HTR-8/SVneo (cell line): ENCODE measurements at places on chromosomes 2 and 18.

DNA sequence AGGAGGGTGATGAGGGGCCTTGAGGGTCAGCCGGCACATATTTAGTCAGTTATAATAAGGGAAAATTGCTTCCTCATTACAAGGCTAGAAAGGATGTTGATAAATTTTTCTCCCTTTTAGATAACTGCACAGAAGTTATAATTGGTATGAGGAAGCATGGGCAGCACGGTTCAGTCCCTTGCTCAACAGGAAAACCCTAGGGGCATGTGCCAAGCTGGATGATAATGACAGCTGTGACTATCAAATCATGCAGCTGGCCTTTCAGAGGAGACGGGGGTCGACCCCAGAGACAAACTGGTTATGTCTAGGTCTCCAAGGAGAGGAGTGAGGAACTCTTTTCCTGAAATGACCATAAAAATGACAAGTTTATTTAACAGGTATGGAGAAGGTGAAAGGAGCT is 448.1 kb upstream of the VRK2 start:
- DNase-seq, result no peak

DNA sequence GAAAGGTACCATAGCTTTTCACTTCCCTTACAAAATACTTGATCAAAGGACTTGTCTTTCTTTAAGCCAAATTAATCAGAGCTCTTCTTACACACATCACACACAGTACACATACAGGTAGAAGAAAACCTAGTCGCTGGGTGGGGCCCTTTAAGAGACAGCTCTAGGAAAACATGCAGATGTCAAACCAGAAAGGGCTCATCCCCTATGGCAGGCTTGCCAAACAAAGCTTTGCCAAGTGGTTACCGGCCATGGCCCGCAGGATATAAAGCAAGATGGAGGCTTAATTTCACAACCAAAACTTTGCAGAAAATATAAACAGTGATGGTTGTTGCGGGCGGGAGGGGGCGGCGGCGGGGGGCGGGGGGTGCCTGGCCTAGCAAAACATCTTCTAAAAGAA is 2156.0 kb upstream of the PIK3C3 start:
- DNase-seq, result no peak

DNA sequence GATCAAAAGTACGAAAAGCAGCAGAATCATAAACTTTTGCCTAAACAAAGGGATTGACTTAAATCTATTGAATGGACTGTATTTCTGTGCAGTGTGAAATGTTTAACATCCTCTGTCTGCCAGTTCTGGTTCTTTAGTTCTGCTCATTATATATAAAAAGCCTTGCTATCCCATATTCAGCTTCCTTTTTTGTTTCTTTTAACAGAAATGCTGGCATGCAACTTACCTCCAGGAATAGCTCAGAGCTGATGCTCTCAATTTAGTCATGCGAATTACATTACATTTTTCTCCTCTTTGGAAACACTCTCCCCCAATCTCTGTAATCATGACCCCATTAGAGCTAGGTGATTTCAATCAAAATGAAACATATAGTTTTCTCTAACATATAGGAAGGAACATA is 73.6 kb downstream of the SPHKAP start:
- DNase-seq, result no peak

GRCh38 chr18:36775396-36775795 is 53.4 kb downstream of the TPGS2 start:
- DNase-seq, result no peak

DNA sequence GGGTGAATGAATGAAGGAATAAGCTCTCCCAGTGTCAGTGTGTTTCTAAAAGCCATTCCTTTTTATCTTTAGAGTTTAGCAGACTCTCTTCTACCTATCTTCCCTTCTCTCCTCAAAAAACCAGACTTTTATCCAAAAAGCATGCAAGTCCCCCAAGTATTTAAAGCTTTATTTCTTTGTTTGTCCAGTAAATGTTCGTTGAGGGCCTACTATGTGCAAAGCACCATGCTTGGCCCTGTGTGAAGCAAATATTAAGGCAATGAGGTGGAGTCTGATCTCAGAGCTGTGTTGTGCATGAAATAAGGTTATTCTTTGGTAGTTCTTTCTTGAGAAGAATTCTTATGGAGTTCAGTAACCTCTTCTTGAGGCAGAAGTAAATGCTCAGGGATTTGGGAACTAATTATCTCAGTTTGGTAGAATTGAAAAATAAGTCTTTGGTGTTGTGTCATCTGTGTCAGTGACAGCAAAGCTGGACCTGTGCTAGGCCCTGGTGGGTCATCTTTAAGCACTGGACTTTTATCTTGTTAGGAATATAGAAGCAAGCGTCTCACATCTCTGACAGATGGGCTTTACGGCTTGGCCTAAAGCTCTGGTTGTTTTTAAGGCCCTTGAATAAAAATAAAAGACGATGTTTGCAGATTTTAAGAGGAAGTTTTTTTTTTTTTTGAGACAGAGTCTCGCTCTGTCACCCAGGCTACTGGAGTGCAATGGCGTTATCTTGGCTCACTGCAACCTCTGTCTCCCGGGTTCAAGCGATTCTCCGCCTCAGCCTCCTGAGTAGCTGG is 28.1 kb upstream of the CASP10 start:
- no peak for DNase-seq

DNA sequence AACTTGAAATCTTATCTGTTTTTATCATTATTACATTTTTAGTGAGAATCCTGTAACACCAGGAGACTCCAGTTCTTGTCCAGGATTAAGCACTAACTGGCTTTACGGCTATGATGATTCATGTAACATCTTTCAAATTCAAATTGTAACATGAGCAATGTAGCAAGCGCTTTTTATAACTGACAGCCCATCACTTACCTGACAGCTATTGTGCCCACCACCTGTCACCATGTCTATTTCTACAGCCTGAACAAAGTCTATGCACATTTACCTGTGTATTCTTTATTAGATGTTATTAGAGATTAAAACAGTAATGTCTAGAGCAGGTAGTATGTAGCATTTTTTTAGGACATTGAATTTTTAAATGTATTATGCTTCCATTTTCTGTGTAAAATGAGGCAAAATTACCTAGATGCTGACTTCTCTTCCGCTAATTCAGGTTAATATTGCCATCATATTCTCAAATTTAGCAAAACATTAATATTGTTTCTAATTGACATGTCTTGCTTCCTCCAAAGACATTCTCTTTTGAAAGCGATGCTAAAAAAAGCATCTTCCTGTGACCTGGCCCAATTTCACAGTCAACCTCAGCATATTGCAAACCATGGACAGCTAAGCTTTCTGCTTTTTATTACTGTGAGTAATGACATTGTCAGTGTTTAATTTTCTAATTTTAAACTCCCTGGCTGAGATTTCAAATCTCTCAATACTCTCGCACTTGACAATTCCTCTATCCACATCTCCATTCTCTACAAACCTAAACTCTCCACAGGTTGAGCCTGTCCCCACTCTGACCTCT is 37.8 kb downstream of the RIT2 start:
- DNase-seq, result no peak

GRCh38 chr2:39381653-39382052 is 55.4 kb downstream of the MAP4K3 start:
- DNase-seq, result no peak

DNA sequence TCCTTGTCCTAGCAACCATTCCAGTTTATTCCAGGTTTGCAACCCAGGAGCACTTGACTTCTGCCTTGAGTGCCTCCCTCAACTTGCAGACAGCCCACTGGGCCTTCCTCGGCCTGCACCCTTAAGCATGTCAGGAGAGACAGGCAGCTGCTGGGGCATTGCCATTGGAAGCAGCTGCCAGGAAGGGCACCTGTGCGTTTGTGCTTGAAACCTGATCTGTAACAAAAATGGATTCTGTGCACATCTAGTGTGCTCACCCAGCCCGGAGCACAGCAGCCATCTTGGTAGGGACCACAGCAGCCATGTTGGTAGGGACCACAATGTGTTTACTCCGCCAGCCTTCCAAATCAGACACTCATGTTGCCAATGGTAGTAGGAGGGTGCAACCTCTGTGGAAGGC is 44.3 kb upstream of the GLI2 start:
- DNase-seq, result no peak

GRCh38 chr2:176891857-176892256 is 320.7 kb upstream of the HNRNPA3 start:
- no peak for DNase-seq

DNA sequence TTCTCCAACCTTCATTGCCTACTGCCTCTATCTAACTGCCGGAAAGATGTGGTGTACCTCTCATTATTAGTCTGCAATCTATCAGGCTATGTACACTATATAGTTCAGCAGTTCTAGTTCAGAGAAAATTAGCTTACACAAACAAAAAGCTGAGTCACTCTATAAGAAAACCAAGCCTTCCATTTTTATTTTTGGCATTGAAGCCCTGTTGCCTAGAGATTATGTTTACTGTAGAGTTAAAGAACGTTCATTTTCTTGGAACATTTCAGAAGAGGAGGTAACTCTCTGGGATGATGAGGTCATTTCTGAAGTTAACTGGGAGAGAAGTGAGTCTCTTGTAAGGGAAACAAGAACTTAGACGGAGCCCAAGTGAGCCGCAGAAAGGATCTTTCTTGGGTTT is 133.5 kb downstream of the FAM124B start:
- DNase-seq, result no peak

DNA sequence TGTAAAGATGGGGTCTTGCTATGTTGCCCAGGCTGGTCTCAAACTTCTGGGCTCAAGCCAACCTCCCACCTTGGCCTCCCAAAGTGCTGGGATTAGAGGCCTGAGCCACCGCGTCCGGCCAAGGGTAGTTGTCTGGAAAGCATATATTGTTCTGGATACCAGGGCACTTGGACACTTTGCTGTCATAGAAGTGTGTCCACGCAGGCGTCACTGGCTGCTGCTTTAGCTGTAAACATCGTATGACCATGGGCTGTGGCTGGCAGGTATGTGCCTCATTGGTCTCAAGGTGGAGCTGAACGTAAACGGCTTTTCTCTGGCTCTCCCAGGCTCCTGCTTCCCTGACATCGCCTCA is 3.2 kb upstream of the GPR35 start:
- no peak for DNase-seq

- no peak for DNase-seq
Observed at GRCh38 chr18:8703781-8704301, 1.5 kb upstream of the MTCL1 start.

GRCh38 chr2:172147944-172148650 is 45.4 kb upstream of the DLX2 start:
- DNase-seq, result no peak

GRCh38 chr18:23918395-23919032 is 96.0 kb upstream of the TTC39C start:
- peak; percentile 31 for DNase-seq

- DNase-seq, result peak; percentile 17
Observed at GRCh38 chr18:42028247-42028832, 73.3 kb downstream of the PIK3C3 start.

GRCh38 chr18:21450913-21451312 is 149.6 kb downstream of the ESCO1 start:
- DNase-seq, result peak; percentile 10

DNA sequence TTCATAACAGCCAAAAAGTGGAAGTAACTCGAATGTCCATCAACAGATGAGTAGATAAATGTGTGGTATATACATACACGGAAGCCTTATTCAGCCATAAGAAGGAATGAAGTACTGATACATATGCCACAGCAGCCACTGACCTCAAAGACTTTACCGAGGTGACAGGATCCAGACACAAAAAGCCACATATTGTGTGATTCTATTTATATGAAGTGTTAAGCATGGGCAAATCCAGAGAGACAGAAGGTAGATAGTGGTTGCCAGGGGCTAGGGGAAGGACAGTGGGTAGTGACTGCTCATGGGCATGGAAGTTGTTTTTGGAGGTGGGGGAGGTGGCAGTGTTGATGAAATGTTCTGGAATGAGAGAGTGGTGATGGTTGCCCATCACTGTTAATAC is 33.9 kb downstream of the ZAP70 start:
- no peak for DNase-seq

GRCh38 chr18:74532511-74533025 is 1.7 kb upstream of the CNDP1 start:
- no peak for DNase-seq

DNA sequence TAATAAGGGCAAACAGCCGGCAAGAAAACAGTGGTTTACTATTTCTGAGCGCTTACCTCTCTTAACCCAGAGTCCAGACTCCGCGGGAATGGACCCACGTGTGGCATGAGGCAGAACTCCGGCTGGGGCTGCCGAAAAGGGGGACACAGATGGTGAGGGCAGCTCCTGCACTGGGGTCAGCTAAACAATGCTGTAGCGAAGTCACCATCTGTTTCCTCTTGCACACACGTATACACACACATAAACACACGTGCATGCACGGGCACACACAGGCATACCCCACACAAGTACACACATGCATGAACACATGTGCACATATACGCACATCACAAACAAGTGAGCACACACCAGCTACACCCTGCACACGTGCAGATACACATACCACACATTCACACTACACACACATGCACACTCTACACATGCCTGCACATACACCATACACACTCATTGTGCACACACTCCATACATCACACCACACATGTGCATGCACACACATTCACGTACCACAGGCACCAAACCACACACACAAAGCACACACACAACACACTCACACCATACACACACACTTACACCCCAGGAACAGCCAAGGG is 105.9 kb upstream of the ID2 start:
- DNase-seq, result no peak

DNA sequence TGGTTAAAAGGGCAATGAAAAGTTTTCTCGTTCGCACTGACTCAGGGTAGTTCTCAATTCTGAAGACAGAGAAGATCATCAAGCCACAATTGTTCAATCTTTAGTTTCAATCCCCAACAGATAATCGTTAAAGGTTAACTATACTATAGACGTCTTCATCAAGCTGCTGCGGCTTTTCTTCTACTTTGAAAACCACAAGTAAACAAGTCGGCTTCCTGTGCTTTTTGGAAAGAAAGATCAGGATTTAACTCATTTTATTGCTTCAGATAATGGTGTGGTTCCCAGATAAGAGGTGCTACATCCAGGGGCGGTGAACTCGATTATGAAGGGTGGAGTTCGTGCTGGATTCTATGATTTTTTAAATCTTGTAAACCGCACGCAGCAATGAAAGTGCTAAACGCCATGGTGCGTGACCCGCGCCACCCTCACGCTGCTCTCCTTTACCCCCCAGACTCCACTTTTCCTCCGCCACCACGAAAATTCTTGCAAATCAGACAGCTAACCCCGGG is 545 bp upstream of the CDCA7 start:
- peak; percentile 68 for DNase-seq

GRCh38 chr18:42340423-42341009 is 385.5 kb downstream of the PIK3C3 start:
- DNase-seq, result no peak

DNA sequence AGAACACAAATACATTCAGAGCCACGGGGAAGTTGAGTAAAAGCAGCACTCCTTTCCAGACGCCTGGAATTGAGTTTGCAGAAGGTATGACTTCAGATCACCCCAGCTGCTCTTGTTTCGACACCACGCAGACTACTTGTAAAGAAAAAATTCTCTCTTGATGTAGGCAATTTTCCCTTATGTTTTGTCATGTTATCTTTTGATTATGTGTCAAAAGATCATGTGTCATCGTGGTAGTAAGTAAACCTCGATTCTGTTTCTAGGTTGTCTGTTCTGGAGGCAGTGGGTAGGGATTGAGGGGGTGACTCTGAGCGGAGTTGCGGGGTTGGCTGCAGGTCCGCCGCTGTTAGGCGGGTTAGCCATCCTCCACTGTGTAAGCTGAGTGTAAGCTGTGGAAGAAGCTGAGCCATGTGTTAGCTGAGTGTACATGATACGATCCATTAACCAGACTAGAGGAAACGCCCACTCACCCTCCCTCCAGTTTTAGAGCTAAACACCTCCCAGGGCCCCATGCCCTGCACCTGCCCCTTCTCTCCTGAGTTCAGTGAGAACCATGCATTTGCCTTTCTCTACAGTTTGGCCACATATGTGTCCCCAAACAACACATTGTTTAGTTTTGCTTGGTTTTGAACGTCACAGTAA is 181.8 kb downstream of the SNTG2 start:
- no peak for DNase-seq

GRCh38 chr18:27887711-27888495 is 289.0 kb downstream of the CDH2 start:
- DNase-seq, result peak; percentile 1
